ENCODE measurements at places on chromosomes 7 and 10.

DNA sequence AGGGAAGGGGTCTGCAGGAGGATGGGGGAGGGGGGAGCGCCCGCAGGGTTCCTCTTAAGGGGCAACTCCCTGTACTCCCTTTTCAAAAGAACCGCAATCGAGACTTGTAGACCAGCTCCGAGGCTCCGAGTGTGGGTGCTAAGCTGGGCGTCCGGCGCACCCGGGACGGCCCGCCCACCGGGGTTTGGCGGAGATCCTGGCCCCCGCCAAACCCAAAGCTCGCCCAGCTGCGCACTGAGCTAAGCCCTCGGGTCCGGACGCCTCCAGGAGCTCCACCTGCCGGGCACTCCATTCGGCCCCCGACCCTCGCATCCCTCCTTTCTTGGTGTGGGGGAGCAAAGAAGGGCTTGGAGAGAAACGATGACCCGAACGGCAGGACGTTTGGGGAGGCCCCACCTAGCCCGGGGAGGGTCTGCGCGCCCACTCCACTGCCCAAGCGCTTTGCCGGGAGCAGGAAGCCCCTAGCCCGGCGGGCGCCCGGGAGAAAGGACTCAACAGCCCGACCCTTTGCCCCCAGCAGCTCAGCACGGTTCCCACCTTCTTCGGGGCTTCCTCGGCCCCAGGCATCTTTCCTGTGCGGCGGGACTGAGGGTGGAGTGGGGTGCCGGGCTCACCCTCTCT lies 651 bp downstream of the AFAP1L2 start:
- DNase-seq = no peak

- DNase-seq = no peak
Measured at GRCh38 chr7:36128448-36129047, 24.5 kb upstream of the EEPD1 start.

DNA sequence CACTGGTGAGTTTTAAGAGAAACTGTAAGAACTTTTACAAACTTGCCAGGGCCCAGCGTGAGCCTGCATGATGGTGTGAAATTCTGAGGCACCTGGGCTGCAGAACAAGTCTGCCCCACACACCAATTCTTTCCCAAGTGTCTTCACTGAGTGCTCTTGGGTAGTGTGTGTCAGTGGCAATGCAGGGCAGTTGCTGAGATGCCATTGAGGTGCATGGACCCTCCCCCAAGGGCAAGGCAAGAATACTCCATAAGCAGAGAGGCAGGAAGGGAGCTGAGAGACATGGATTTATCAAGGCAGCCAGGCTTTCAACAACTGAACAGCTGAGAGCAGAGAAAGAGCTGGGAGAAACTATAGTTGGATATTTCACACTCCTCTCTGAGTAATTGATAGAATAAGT lies 801.2 kb downstream of the GRID1 start:
- DNase-seq = no peak

- no peak for DNase-seq
Measured at GRCh38 chr7:17971411-17971810, 31.1 kb upstream of the SNX13 start.

DNA sequence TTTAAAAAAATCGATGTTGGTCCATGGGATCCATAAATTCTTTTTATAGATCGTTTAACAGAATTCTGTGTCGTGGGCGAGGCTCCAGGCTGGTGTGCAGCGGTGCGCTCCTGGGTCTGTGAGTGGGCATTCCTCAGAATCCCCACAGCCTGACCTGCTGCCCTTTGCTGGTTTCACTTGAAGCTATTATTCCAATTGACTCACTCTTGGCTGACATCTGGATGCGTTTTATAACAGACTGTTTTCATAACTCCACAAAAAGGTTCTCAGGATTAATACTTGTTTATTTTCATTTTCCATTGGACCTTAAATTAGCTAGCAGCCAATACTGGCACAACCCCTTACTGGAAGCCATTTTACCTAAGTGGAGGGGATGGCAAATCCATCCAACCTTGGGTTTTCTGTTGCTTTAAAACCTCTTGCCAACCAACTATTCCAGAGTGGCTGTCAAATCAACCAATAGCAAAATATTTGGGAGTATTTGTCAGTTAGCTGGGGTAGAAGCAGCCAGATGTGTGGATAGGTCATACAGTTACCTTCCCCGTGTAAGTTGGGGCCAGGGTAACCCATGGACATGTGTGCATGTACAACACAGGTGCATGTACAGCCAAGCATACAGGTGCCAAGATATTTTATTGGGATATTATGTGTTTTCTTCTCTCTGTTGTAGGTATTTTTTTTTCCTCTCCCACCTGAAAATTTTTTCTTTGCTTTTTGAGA lies 160.7 kb upstream of the ZNF32 start:
- DNase-seq = no peak

DNA sequence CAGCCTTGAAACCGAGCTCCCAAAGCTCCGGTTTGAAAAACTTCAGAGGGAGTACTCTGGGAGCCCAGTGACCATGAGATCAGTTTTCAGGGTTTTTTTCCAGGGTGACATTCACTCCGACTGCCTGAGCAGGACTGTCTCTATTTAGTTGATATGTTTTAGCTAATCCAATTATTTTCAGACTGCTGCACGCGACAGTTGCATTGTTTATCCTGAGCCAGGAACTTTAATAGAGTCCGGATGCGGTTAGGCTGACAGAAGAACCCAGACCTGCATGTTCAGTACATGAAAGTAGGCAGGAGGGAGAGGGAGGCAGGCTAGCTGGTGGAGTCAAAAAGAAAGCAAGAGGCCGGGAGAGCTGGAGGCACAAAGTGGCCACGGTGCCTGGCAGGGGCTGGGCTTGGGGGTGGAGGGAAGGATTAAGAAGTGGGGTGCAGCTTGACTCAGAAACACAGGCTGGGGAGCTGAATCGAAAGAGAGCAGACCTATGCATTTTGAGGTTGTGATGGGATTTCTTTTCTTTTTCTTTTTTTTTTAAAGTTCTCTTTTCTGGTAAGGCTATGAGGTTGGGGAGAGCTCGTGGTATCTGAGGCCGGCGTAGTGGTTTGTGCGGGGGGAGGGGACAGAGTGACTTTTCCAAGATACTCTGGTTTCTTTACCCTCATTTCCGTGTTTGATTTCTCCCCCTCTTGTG lies 5.7 kb downstream of the GATA3 start:
- DNase-seq = no peak

- no peak for DNase-seq
Measured at GRCh38 chr7:40659231-40659630, 524.4 kb downstream of the SUGCT start.

DNA sequence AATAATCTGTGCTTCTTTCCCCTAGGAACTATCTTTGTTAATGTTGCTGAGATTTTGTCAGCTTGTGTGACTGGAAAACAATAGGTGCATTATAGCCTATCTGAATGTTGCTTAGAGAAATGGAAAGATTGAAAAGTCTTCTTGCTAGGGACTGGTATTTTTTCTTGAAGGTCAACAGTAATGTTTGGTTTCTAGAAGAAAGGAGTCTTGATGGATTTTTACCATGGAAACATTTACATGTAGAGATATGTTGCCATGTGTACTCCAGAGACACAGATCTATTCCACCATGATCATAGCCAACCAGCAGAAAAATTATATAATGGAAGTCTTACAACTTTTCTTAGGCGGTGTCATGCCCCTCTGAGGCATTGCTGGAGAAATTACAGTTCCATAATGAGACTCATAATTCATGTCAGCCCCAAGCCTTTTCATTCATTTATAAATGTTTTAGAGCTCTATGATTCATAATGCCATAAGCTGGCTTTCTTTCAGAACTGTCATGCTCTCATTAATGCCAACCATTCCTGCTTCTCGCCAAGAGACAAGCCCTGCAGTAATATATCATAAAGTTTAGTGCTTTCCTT lies 175.1 kb upstream of the PTPRZ1 start:
- DNase-seq = no peak

- no peak for DNase-seq
Measured at GRCh38 chr10:119161680-119162451, 3.6 kb downstream of the SFXN4 start.

DNA sequence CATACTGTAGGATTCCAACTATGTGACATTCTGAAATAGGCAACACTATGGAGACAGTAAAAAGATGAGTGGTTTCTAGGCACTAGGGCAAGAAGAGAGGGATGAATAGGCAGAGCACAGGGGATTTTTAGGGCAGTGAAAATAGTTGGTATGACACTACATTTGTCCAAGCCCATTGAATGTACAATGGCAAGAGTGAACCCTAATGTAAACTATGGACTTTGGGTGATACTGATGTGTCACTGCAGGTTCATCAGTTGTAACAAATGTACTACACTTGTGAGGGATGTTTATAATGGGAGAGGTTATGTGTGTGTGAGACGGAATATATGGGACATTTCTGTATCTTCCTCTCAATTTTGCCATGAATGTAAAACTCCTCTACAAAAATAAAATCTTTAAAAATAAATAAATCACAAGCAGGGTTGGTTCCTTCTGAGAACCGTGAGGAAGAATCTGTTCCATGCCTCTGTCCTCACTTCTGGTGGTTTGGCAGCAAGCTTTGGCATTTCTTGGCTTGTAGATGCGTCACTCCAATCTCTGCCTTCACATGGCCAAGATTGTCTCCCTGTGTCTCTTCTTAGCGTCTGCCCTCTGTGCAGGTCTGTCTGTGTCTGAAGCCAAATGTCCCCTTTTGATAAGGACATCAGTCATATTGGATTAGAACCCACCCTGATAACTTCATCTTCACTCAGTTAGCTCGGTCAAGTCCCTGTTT lies 83.1 kb upstream of the AGBL3 start:
- no peak for DNase-seq

DNA sequence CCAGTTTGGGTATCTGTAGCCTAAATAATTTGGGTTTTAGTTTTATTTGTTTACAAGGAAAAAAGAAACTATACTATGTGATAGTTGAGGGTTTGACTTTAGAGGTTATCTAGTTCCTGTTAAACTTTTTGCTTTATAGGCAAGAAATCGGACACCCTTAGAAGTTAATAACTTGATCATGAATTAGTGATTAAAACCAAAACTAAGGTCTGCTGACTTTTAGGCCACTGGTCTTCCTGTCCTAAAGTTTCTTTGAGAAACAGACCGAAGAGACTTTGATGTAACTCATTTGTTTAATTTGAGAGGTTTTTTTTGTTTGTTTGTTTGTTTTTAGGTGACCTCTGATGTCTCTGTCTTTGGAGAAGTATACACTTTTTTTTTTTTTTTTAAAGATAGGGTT lies 59.7 kb downstream of the PHTF2 start:
- no peak for DNase-seq

GRCh38 chr10:93274419-93274818 lies 200.7 kb downstream of the CYP26A1 start:
- DNase-seq = no peak
